Activated naive CD4-positive, alpha-beta T cell treated with anti-CD3 and anti-CD28 coated beads for 36 hours (primary cell): ENCODE measurements at places on chromosomes 7 and 10.

DNA sequence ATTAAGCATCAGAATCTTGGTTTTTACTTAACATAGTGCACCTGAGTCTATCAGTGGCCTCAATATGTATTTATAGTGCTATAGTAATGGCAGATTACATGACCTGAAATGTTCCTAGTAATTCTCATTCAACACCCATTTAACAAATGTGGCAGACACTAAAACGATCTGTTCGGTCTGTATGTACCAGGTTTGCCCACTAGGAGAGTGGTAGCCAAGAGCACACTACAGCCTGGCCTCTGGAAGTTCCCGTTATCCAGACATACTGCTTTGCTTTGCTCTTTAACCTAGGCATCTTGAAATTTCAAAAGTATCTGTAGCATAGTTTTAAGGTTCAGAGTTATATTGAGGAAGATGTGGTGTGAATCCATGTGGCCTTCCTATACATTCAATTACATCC lies 395.7 kb upstream of the NRG3 start:
- DNase-seq: no peak

DNA sequence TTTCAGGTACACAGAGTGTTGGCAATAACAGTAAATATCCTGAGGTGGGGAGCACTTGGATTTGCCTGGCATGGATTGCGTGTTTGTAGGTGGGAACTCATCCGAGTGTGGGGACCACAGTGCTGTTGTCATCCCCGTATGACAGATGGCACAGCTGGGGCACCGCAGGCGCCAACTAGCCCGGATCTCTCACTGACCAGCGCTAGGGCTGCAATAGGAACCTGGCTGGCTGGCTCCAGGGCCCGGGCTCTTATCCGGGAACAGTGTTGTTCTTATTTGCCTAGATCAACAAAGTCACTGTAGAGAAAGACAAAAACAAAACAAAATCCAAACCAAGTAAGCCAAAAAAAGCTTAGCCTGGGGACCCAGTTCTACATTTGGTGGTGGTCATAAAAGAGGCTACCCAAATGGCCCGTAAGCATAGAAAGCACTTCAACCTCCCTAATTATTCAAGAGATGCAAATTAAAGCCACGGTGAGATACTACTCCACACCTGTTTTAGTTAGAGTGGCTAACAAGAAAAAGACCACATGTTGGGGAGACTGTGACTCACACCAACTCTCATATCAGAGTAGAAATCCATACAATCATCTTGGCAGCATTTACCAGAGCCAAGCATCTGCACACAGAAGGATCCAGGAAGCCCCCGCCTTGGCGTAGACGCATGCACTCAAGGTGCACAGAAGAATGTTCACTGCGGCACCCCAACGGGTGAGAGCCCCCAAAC lies 27.2 kb upstream of the PFKFB3 start:
- DNase-seq: no peak

DNA sequence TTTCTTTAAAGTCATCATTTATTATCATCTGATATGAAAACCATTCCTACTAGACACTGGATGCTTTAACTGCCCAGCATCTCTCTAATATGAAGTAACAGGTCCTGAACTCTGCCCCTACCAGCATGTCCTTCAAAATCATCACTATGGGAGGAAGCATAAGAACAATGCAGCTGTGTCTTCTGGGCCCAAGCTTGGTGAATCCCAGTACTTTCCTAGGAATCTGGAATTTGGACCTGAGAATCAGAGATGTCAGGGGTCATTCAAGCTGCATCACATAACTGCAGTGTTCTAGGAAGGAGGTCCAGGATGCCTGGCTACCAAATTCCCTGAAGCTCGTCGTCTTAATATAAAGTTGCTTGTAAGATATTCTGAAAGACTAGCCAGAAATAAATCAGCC lies 182.7 kb downstream of the AHR start:
- no peak for DNase-seq

DNA sequence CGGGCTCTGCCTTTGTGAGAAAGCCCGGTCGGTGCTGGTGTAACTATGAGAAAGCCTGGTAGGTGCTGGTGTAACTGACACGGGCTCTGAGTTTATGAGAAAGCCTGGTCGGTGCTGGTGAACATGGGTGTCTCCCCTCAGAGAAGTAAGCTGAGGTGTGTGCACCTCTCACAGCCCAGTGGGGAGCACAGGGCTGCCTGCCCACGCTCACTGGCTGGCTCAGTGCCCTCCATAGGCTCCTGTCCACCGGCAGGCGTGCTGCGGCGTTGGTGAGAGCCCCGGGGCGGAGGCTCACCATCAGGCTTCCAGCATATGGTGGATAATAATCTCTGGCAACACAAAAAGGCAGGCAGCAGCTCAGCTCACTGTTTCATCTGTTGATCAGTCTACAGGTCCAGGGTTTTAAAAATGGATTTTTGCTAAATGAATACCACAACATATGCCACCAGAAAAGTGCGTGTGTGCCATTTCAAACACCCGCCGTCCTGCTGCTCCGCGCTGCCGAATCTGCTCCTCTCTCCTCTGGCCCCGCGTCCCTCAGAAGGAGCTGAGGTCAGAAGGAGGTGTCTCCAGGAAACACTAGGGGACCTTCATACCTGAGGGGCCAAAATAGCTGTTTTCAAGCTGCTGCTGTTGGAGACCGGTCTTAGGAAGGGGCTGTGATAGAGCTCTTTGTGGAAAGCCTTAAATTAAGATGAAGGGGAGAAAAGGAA lies 365.7 kb downstream of the DNAJB6 start:
- no peak for DNase-seq

DNA sequence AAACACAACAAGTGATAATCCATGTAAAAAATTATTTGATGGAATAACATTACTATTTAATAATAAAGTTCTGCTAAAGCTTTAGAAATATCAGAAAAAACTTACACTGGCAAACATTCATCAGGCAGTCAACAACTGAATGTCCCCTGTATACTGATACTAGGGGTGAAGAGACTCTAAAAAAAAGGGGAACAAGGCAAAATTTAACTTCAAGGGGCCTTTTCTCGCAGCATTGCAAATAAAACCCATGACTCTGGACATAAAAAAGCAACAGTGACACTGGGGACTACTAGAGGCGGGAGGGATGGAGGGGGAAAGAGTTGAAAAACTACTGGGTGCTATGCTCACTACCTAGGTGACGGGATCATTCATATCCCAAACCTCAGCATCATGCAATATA lies 5.8 kb upstream of the IFRD1 start:
- DNase-seq: no peak

GRCh38 chr10:120387326-120387725 lies 69.7 kb upstream of the PLPP4 start:
- DNase-seq: no peak

GRCh38 chr7:18886832-18887231 lies 230.6 kb downstream of the TWIST1 start:
- no peak for DNase-seq

DNA sequence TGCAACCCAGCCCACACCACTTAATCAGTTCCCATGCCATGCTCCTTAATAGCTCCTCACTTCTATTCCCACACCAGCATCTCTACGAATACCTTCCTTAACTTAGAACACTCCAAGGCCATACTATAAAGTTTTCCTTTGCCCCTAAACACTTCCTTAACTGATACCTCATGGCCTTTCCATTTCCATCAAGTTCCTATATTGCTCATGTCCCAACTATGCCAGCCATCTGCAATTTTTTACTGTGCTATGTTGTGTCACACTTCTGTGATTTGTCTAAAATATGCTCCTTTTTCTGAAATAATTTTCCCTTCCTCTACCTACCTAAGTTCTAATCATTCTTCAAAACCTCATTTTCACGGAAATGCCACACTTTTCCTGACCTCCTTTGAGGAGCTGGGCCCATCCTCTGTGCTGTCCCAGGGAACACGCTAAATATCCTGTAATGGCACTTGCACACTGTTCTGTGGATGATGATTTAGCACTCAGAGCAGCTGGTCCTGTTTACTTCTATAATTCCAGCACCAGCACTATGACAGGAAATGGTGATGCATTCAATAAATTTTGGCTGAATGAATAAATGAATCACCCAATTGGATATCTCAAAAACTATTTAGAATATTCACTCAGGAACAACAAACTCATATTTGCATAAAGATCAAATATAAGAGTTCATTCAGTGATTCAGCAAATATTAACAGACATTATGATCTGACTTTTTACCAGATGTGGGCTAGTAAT lies 266.5 kb upstream of the HGF start:
- DNase-seq: no peak

DNA sequence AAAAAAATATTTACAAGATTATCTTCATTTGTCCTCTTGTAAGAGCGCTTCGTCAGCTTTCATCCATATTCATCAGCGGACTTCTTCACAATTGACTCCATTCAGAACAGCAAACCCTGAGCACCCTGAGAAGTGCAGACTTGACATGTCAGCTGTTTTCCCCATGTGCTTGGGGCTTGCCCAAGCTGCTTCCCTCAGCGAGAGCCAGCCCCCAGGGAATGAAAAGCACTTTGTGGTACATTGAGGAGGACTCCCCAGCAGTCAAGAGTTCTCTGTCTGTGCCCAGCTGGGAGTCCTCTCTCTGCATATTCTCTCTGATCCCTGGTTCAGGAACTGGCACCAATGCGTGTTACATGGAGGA lies 22.7 kb downstream of the HKDC1 start:
- DNase-seq: no peak

DNA sequence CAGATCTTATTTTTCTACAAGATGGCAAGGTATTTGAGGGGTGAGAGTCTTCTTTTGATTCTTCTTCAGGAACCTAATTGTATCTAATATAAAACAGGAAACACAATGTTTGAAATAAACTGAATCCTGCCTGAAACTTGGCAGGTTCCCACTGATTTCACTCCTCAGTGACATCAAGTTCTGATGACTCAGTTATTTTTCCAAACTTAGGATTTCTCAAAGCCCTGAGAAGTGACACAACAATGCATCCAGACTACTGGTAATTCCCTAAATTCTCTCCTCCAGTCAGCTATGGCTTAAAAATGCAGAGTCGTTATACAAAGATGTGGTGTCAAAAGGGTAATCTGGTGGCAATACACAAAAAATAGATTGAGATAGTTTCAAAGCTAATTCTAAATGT lies 80.9 kb downstream of the ABLIM1 start:
- DNase-seq: no peak

DNA sequence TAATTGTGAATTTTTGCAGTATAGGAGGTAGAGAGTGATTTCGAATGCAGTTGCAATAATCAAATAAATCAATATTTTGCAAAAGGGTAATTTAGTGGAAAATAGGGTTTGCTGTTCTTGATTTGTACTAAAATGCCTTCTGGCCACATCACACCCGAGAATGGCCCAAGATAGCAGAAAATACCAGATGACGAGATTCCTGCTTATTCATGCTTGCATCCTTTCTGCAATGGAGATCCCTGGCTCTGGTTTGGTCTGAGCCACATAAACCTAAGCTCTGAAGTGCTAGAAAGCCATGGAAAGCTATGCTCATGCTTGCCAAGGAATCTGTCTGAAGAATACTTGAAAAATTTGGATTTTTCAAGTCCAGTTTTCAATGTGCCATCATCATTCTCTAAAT lies 634.2 kb upstream of the COBL start:
- DNase-seq: no peak

- peak; percentile 52 for DNase-seq
Observed at GRCh38 chr7:143362131-143363015, at the start of gene FAM131B. Gene FAM131B (minus strand): TSS chr7:143362713. CDS start chr7:143362603, 110 bp downstream.

- DNase-seq: peak; percentile 52
Observed at GRCh38 chr7:130419658-130420057, 21.2 kb downstream of the CEP41 start.

DNA sequence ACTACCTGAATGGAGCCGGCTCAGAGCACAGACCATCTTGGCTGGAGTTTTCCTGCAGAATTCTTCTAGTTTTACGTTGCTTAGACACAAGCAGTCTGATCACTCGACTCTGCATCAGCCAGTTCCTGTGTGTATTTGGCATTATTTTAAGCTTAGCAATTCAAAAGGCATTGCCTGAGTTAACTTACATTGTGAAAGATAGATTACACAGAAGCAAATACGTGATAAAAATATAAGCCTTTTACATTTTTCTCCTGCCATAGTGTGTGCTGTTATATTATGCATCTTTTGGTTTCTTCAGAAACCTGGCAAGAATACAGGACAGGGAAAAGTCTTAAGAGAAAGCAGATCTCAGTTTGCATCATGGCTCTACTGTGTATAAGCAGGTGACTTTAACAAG lies 98.1 kb downstream of the LRRC4 start:
- DNase-seq: no peak

DNA sequence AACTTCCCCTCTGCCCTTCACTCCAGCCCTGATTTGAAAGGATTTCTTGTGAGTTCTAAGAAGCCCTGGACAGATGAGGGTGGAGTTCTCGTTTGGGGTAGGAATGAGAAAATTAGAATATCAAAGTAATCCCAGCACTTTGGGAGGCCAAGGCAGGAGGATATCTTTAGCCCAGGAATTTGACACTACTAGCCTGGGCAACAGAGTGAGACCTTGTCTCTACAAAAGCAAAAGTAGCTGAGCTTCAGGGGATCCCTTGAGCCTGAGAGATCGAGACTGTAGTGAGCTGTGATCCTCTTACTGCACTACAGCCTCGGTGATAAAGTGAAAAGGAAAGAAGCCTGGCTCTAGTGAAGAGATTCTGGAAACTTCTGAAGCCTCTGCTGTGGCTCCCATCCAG lies 76.2 kb downstream of the TET1 start:
- no peak for DNase-seq

GRCh38 chr7:18221377-18222293 lies 194.0 kb upstream of the PRPS1L1 start:
- DNase-seq: no peak

GRCh38 chr10:69802424-69803161 lies 887 bp downstream of the COL13A1 start:
- no peak for DNase-seq

- peak; percentile 6 for DNase-seq
Observed at GRCh38 chr7:144513334-144513733, 109.8 kb upstream of the NOBOX start.

GRCh38 chr7:29860186-29860585 lies 53.9 kb downstream of the WIPF3 start:
- DNase-seq: no peak

- no peak for DNase-seq
Observed at GRCh38 chr7:20164425-20165145, 52.6 kb downstream of the MACC1 start.

DNA sequence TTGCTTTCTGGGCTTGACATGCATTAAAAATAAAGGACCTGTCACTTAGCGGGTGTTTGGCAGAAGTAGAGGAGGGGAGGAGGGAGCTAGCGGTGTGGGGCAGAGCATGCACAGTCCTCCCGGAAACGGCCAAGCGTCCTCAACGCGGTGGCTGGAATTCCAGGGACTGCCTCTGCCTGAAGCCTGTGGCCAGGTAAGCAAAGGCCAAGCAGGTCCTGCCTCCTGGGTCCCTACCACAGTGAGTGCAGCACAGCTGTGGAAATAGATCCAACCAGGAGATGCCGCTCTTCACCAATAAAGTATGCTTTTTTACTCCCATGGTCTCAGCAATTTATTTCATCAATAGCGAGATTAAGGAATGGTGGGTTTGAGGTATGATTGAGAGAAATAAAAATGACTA lies 323.4 kb downstream of the WDR37 start:
- no peak for DNase-seq

GRCh38 chr7:115066050-115066449 lies 144.2 kb downstream of the MDFIC start:
- DNase-seq: no peak

GRCh38 chr7:99685129-99685758 lies 5.4 kb upstream of the CYP3A5 start:
- DNase-seq: no peak
